Hepatic stellate cell (primary cell): ENCODE measurements at places on chromosomes 2 and 18.
A peak's percentile ranks its signal among the peaks of the same experiment; 100 is the strongest.

DNA sequence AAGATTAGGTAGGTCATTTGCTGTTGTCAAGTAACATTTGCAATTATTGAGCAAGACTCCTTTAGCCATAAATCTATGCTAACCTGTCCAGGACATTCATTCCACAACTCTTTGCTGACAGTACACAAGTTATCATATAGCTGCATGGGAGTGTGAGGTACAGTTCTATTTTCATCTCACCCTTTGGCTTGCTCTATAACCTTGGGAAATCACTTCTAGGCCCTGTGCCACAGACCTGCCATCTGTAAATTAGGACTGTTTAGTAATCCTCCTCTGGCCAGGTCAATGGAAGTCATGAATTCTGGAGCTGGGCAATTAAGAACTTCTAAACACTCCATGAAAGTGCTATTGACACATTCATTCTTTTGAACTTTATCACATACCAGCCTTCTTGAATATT lies 34.6 kb upstream of the PAIP2B start:
- DNase-seq = no peak

DNA sequence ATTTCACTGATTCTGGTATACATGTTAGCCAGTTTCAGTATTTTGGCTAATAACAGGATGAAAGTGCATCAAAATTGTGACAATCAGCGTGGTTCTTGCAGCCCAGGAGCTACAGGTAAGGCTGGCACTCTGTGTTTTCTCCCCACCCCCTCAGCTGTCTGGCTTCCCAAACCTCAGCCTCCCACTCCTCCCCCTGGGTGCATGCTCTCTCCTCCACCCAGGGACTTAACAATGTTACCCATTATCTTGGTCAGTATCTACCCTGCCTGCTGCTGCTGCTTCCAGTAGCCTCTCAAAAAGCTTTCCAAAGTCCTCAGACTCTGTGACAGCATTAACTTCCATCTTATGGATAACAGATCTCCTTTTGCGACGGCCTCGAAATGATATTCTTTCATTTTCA lies 41.0 kb downstream of the TRABD2A start:
- no peak for DNase-seq

DNA sequence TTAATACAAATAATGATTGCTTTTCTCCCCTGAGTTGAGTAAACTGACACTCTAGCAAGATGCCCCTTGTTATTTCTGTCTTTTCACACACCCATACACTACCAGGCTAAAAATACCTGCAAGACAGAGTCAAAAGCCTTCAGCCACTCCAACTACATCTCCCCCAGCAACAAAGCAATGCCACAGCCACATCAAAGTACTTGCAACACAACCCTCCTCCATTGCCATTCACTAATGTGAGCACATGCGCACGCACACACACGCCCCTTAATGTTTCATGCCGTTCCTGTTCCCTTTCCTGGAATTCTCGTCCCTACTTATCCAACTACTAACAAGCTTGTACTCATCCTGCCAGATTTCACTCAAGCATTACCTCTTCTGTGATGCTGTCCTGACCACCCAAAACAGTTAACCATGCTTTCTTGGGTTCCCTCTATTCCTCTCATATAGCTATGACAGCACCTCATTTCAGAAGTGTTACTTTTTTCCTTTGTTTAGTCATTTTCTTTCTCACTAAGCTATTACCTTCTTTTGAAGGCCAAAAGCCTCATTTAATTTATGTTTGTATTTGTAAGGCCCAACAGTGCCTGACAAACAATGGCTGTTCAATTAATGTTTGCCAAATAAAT lies 29.6 kb downstream of the SLC25A12 start:
- DNase-seq = no peak

DNA sequence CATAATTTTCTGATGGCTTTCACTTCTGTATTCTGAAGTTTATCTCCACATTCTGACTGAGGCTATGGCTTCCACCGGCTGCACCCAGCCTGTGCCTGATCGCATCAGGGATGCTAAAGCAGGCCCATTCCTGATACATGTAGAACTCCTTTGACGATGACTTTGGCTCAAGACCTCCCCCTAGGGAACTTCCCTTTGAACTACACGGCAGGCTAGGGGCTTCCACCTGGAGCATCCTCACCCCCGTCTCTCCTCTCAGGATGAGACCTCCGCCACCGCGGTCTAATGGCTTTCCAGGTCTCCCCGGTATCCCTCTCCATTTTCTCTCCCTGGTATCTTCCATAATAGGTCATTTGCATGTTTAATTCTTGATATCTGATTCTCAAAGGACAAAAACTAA lies 214.9 kb upstream of the CHST9 start:
- DNase-seq = no peak

DNA sequence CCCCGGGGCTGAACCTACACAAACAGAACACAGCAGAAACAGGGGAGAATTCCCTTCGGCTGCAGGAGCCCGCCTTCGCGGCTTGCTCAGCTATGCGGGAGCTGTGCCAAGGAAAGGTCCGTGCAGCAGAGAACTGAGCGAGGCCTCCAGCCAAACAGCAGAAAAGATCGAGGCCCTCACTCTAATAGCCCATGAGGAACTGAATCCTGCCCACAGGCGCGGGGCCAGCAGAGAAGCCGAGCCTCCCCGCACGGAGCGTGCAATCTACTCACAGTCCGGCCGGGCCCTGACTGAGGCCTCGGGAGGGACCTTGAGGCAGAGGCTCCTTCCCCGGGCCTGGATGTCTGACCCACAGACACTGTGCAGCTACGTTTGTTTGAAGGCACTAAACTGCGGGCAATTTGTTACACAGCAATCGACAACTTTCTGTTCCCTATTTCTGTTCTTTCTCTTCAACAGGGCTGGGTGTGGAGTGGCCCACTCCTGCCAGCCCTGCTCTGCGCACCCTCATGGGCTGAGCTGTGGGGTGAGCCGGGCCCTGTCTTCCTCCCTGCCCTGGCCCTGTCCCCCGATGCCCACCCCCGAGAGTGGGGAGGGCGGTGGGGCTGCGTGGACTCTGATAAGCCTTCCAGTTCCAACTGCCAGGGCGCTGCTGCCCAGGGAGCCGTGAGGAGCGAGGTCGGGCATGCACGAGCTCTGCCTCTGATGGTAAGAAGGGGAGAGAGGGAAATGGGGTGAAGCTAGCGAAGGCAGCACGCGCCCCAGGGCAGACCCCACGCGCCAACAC lies 13.7 kb downstream of the HES6 start:
- no peak for DNase-seq

- DNase-seq = no peak
Observed at GRCh38 chr2:98160554-98160953, 73.6 kb downstream of the VWA3B start.

- peak; percentile 55 for DNase-seq
Observed at GRCh38 chr18:2932247-2933181, 80.4 kb downstream of the LPIN2 start.

GRCh38 chr18:24725644-24726415 lies 265.4 kb downstream of the HRH4 start:
- DNase-seq = no peak

DNA sequence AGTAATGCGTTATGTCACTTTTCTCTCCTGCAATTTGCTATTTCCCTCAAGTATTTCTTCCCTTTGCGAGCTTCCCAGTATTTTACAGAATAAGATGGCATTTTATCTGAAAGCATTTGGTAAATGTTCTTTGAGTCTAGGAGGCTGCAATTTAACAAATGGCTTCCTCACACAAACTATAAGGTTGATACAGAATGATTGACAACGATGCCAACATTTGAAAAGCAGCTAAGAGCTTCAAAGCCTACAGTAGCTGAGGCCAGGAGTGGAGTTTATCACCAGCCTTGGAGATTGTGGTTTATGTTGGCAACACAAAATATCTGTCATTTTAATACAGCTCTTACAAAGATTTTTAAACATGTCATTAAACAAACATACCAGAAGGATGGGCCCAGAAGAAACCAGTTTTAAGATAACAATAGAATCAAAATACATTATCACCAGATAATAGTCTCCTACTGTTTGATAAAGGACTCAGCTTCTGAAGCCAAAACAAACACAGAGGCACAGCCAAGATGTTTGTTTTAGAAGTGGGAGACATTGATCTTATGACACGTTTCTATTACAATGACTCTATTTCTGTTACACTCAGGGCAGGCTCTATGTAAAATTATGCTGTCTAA lies 711.4 kb upstream of the ACVR2A start:
- DNase-seq = no peak

DNA sequence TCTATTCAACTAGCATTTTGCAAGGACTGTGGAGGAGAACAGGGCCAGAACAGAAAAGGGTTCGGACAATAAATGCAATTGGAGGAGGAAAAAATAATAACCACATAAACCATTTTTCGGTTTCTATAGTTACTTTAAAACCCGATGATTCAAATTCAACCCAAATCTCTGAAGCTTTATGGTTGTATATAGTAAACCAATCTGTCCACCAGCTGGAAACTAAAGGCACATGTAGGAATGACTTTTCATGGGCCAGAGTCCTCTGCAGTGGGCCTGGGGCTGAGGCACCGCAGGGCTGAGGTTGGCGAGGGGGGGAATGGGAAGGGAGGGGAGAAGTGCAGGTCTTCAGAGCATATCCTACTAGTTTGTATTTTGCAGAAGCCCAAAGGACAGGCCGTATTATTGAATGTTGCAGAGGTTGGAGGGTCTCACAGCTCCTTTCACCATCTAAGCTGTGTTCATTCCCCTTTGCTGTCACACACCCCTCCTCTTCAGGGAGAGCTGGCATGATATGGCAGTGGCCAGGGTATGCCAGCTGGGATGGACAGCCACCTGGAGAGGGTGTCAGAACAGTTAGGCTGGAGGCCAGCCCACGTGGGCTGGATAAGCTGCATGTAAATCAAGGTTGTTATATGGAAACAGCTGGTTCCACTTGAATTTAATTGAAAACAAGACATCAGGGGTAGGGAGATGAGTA lies 267.1 kb downstream of the PRKCE start:
- no peak for DNase-seq

DNA sequence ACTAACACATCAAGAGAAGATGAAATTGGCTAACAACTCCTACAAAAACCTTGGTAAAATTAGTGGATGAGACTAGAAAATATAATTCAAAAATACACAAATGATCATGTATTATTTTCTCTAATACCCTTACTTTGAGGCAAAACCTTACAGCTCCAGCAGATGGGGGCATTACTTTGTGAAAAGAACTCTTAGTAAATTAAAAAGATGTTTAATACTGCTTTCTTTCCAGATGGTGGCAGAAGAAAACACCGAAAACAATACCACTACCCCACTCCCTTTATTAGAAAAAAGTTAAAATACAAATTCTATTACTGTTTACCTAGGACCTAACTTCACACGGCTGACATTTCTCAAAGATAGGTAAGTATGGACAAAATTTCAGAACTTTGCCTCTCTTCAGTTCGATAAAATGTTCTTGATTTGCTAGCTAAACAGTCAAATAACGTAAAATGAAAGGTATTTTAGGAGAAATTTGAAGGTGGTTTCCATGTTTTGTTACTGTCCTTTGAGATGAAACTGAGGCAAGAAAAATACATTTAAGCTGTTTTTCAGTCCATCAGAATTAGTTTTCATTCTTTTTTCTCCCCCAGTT lies 30.6 kb downstream of the ORC4 start:
- peak; percentile 29 for DNase-seq

- no peak for DNase-seq
Observed at GRCh38 chr2:44295113-44295512, 19.8 kb downstream of the SLC3A1 start.

GRCh38 chr2:137672989-137673552 lies 291.2 kb upstream of the HNMT start:
- DNase-seq = no peak
